Right ventricle myocardium superior (tissue), 1 donor: ENCODE measurements at places on chromosomes 7 and 10. TPM values are rescaled to one million over a fixed set of nuclear protein-coding genes. Genes with fewer than 3 reads are reported as not detected.

DGKI gene
- total RNA-seq = 1.4 TPM

BTBD16 gene
- not detected for total RNA-seq

CC2D2B gene
- total RNA-seq = 0.13 TPM

GNA12 gene
- total RNA-seq = 40.6 TPM

JCAD gene
- total RNA-seq = 25.5 TPM

OR2A5 gene
- not detected for total RNA-seq

EGFR gene
- total RNA-seq = 10.1 TPM
